ENCODE measurements at places on chromosomes 7 and 10. TPM values are rescaled to one million over a fixed set of nuclear protein-coding genes. Genes with fewer than 3 reads are reported as not detected.
A peak's percentile ranks its signal among the peaks of the same experiment; 100 is the strongest.

GRCh38 chr7:11835260-11835659 is 3.3 kb upstream of the THSD7A start:
- DNase-seq, result no peak

DNA sequence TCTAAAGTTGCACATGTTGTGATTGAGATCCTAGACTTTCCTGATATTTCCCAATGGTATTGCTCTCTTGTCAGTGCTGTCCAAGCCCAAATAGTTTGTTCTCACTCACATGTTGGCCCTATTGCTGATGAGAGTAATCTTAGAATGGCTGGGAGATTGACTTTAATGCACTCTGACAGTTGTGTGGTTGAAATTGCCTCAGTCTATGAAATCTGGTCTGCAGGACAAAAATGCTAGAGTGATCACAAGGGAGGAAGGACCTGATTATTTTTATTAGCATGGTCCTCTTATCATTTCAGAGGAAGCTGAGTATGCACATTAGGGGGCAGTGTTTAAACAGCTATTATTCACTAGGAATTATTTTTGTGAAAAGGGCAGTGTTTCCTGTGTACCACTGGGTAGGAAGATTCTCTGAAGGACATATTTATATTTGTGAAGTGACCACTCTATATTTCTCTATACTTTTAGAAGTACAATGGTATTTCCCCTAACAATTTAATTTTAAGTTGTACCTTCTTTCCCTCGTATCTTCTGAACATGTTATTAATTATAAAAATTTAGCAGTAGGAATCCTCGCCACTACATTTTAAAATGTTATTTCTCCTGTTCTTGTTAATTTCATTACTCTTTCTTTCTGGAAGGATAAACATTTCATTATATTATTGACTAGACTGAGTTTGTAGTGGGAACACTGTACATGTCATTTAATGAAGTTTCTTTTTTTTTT is 64.4 kb downstream of the SUGCT start:
- no peak for DNase-seq

WDR91 gene
- total RNA-seq, result 4.8 TPM

FANK1 gene
- total RNA-seq, result 0.49 TPM

DNA sequence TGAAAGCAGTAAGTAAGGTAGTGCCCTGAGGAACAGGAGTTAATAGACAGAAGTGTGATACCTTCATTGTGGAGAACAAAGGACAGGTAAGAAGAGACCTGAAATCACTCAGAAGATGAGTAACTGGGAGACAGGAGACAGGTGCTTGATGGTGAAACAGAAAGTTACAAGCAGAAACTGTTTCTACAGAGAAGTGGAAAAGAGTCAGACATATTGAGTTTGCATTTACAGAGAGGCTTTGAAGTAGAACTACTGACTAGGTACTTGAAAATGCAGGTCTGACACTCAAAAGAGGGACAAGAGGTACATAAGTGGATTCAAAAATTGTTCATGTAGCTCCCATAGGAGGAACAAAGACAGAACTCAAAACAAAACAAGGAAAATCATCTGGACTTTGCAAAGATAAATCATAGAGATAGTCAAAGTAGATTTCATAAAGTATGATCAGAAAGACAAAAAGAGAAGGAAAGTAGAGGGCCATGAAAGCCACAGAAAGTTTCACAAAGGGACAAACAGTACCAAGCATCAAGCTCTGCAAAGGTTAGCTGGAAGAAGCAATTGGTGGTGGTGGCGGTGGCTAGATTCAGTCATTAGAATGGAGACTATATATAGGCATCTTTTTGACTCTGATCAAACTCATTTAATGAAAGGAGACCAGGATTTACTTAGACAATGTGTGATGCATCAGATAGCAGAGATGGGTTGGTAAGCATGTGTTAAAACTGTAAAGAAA is 198.4 kb downstream of the PCLO start:
- DNase-seq, result no peak

DNA sequence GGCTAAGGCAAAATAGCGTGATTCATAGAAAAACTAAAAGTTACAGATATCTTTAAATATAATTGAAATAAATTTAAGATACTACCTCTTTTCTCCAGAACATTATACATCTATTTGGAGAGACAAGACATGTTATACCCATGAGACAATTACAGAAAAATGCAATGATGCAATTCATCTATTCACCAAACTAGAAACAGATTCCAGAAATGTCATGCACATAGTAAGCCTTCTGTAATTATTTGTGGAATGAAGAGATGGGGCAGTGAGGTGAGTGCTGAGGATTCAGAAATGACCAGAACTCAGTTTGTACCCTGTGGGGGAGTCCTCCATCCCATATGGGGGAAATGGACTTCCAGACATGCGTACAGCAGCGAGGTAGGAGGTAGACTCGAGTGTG is 99.4 kb downstream of the MKX start:
- no peak for DNase-seq

GRCh38 chr7:100678291-100678984 is 4.9 kb downstream of the GNB2 start:
- no peak for DNase-seq

DNA sequence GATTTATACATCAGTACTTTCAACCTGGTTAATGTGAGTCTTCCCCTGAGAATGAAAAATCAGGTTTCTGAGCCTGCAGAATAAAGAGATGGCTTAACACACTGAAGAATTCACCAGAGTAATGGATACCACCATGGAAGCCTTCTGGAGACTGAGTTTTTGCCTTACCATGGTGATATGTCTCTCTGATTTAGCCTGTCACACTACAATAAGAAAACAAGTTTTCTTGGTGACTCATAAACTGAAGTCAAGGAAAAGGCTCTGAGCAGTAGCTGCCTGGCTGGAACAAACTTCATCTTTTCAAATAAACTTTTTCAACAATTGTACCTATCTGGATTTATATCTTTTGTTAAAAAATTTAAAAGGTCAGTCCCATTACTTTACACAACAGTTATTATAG is 229.0 kb downstream of the PRPF18 start:
- no peak for DNase-seq

FAM221A gene
- total RNA-seq, result 0.57 TPM

DNA sequence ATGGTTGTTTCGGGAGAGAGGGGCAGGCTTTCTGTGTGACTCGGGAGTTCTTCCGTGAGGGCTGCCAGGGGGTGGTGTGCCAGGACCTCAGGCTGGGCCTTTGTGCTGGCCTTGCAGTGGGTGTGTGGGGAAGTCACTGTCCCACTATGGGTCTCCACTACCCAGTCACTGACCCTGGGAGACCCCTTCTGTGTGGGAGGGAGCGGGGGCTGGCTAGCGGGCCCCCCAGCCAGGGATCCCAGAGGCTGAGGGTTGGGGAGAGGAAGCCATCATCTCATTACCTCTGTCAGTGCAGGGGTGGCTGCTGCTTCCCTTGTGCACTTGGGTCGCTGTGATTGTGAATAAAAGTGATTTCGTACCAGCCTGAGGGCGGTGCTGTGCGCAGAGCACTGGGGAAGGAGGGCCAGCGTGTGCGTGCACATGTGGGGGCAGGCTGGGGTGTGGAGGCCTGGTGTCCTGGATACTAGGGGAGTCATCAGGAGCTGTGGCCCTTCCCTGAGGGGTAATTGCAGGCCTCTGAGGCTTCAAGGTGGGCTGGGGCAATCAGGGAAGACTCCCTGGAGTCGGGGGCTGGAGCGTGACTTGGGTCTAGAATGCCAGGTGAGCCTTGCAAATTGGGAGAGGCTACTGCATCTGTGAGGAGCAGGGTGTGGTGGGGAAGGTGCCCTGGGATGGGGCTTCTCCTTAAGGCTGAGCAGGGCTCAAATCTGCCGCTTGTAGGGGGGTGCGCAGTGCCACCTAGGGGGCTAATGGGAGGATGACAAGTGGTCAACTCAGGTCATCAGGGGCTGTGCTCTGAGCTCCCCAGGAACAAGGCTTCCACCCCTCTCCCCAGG is 98.9 kb downstream of the NEURL1 start:
- peak; percentile 69 for DNase-seq

- DNase-seq, result no peak
Observed at GRCh38 chr7:48351900-48352299, 180.6 kb downstream of the ABCA13 start.

DNA sequence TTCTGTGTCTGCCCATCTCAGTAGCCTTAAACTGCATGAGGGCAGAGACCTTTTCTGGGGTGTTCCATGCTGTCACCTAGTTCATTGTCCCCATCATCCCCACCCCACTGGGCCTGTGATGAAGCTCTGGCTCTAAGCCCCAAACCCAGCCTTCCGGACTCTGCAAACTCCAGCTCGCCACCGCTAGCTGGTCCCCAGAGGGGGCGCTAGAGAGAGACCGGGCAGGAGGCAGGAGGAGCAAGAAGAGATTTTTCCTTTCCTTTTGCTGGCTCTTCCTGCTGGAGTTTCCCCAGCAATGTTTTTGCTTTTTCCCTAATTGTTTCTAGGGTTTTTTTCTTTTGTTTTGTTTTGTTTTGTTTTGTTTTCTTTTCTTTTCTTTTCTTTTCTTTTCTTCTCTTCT is 234.4 kb downstream of the TEX36 start:
- DNase-seq, result no peak

- no peak for DNase-seq
Observed at GRCh38 chr10:8245131-8245813, 190.8 kb downstream of the GATA3 start.

DNA sequence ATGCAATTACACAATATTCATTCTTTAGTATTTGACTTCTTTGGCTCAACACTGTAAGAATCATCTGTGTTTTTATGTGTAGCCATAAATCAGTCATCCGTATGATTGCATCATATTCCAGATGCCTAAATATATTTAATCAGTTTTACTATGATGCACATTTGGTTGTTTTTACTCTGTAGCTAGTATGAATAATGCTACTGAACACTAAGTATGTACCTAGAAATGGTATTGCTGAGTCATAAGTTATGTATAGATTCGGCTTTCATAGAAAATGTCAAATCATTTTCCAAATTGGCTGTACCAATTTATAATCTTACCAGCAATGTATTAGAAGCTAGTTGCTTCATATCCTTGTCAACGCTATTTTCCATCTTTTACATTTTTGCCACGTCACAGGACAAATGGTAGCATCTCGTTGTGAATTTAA is 197.3 kb upstream of the PLXNA4 start:
- DNase-seq, result no peak

DNA sequence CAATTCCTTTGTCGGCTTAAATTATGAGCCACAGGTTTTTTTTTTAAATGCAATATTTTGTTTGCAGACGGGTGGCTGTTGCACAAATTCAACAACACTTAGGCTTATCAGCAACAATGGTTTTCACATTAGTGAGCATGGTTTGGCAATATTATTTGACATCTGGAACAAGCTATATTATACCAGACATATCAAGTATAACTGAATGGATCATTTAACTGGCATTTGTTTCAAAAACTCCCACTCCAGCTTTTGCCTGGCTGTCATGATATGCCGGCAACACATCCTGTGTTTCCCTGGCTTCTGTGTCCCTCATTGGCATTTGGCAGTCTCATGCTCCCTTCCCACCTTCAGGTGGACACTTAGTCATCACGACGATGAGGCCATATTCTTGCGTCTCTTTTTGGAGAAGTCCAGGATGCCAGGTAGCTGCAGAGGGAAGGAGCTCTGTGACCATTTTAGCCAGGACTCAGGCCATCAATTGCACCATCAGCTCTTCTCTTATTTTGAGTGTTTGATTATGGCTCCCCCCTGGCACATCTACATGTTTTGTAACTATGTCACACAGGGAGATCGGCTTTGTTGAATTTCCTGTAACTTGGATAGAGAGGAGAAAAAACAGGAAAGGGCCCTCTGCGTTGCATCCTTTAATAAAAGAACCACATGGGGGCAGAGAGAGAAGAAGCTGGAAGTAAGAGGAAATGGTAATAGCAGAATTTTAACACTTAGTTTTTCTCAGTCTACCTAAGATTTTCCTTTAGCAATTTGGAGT is 413.9 kb downstream of the LRMDA start:
- DNase-seq, result no peak

CEP55 gene
- 0.29 TPM for total RNA-seq

HTRA1 gene
- 11.6 TPM for total RNA-seq

DNA sequence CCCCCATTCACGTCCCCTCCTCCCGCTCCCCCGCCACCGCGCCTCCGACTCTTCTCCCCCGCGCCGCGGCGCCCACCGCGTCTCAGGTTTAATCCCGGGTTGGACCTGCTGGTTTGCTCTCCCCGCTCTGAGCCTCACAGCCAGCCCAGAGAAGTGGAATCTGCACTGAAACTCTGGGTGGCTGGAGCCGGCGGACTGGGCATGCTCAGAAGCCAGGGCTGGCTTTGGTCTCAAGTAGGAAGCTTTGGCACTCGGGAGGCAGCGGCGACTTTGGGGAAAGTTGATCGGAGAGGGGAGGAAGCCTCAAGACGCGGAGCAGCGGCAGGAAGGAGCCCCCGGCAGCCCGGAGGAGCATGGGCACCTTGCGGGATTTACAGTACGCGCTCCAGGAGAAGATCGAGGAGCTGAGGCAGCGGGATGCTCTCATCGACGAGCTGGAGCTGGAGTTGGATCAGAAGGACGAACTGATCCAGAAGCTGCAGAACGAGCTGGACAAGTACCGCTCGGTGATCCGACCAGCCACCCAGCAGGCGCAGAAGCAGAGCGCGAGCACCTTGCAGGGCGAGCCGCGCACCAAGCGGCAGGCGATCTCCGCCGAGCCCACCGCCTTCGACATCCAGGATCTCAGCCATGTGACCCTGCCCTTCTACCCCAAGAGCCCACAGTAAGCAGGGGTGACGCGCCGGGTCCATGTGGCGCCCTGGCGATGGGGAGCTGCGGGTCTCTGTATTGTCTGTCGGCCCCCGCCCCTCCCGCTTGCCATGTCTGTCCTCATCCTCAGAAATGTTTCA is at the start of gene PRKG1:
PRKG1 (plus strand) TSS at position 250 of the 791 bp plus-strand sequence.
- peak; percentile 76 for DNase-seq

- DNase-seq, result peak; percentile 89
Observed at GRCh38 chr7:50449881-50450589, at the start of gene FIGNL1. Gene FIGNL1, minus strand, starts transcription at chr7:50450350. Its CDS starts 3,063 bp downstream, at chr7:50447287.

GRCh38 chr10:22986771-22987542 is 59.1 kb downstream of the ARMC3 start:
- no peak for DNase-seq

ETV1 gene
- 2.8 TPM for total RNA-seq

ANKRD61 gene
- total RNA-seq, result 0.20 TPM

- no peak for DNase-seq
Observed at GRCh38 chr7:16785321-16785720, 19.5 kb downstream of the AGR2 start.

CALCR gene
- total RNA-seq, result 0.63 TPM

JAKMIP3 gene
- total RNA-seq, result 0.57 TPM

GRCh38 chr10:47140761-47141348 is 159.1 kb upstream of the GDF10 start:
- no peak for DNase-seq

DNA sequence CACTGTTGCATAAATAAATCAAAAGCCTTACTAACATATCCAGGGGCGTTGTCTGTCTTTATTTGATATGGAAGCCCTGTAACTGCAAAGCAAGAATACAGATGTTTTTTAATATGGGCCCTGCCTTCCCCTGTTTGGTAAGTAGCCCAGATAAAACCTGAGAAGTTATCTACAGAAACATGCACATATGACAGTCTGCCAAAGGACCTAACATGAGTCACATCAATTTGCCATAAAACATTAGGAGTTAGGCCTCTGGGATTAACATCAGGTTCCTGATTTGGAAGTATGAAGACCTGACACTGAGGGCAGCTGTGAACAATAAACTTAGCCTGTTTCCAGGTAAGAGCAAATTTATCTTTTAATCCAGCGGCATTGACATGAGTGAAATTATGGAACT is 1588.8 kb downstream of the REEP3 start:
- DNase-seq, result no peak

Measured in psoas muscle (tissue), 8 donors.